ENCODE measurements at places on chromosomes 3 and 15.

- DNase-seq = no peak
Observed at GRCh38 chr15:57948351-57949289, 116.9 kb downstream of the ALDH1A2 start.

- no peak for DNase-seq
Observed at GRCh38 chr15:25175789-25176615, 221.2 kb downstream of the SNRPN start.

- no peak for DNase-seq
Observed at GRCh38 chr15:39666677-39667076, 85.8 kb downstream of the THBS1 start.

DNA sequence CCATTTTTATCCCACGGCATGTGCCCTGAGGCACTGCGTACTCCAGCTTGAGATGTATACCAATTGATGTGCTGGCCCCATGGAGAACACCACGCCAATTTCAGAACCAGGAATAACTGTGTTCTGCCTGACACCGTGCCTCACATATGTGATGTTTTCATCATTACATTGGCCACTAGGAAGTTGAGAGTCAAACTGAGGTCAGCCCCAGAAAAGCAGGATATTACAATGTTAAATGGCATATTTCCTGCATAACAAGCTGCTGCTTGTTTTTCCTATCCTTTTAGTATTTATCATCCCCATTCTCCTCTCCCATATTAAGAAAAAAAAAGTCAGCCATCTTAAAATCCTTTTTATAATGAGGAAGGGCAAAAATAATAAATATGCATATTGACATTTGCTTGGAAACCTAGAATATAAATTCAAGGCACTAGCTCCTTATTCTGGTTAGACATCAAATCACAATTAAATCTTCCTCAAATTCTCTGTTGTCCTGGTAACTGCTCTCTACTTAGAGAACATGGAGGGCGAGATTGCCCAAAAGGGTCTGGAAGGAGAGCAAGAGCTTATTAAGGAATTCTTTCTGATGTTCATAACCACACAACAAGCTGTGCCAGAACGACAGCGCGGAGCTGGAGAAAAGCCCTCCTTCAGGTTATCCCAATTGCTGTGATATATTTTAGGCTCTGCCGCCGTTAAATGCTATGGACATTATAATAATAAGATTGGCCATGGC lies 112.6 kb downstream of the UACA start:
- no peak for DNase-seq

- no peak for DNase-seq
Observed at GRCh38 chr3:7877312-7877711, 624.3 kb upstream of the LMCD1 start.

DNA sequence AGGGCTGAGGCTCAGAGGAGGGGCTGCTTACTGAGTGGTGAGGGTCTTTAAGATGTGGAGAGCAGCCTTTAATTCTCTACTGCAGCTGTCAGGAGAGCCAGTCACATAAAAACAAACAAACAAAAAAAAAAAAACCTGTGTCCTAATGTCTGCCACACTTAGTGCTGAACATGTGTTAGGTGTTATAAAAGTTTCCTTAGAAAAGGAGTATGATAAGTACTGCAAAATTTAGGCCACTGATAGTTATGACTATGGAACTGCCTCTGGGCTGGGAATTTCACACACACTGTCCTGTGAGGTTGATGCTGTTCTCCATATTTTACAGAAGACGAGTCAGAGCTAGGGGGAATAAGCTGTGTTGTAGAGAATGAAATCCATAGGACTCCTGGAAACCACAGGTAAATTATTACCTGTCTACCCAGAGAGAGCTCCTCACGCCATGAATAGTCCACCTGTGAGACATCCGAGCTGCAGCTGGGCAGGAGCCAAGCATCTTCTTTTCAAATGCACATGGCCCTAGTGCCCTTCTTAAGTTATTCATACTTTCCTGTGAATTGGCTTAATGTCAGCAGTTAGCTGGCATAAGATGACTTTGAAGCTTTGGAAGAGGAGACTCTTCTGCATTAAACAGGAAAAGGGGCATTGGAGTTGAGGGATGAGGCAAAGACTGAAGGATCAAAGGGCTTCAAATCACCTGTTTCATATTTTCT lies 34.5 kb upstream of the SKOR1 start:
- DNase-seq = no peak

GRCh38 chr3:144480416-144480919 lies 508.8 kb downstream of the DIPK2A start:
- no peak for DNase-seq

GRCh38 chr3:107837895-107838612 lies 252.8 kb downstream of the CD47 start:
- DNase-seq = no peak

DNA sequence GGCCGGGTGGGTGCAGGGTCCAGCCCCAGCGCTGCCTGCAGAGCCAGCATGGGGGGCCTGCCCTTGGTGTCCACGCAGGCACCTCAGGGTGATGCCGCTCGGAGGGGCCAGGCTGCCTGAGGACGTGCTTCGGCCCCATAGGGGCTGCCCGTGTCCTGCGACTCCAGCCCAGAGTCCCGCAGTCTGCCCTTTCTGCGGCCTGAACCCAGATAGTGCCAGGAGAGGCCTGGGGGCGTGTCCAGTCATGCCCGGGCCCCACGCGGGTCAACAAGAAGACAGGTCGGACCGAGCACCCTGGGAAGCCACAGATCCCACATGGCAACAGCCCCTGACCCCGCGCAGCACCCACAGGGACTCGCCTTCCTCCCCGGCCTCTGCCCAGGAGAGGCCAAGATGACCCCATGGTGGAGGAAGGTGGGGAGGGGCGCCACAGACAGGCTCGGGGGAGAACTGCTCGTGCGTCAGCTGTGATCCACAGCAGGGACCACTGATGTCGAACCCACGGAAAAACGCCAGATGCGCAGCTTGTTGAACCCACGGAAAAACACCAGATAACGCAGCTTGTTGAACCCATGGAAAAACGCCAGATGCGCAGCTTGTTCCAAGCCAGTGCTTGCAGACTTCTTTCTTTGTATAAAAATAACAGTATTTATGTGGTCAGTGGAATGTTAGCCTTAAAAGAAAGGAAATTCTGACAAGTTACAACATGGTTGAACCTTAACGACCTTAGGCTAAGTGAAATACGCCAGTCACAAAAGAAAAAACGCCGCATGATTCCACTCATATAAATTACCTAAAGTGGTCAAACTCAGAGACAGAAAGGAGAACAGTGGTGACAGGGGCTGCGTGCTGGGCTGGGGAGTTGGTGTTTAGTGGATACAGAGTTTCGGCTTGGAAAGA lies 28.5 kb downstream of the CYFIP1 start:
- no peak for DNase-seq

- DNase-seq = no peak
Observed at GRCh38 chr15:66722757-66723540, 20.9 kb downstream of the SMAD6 start.

- no peak for DNase-seq
Observed at GRCh38 chr3:172171396-172172075, 132.2 kb downstream of the FNDC3B start.

- no peak for DNase-seq
Observed at GRCh38 chr15:91022832-91023129, 387 bp upstream of the VPS33B start.
